ENCODE measurements at places on chromosomes 6 and 20.
A peak's percentile ranks its signal among the peaks of the same experiment; 100 is the strongest.

- no peak overlapping the region for H3K27ac ChIP-seq
- DNase-seq = no peak
- no peaks in the 10 kb centered on the region for H3K36me3 ChIP-seq
- peaks cover 47% of the 10 kb centered on the region for H3K27me3 ChIP-seq
Measured at GRCh38 chr6:15881150-15881549, 218.3 kb upstream of the DTNBP1 start.

- no peak overlapping the region for H3K27ac ChIP-seq
- no peaks in the 10 kb centered on the region for H3K36me3 ChIP-seq
- peaks cover 3% of the 10 kb centered on the region for H3K27me3 ChIP-seq
- DNase-seq = no peak
- no peak overlapping the region for H3K4me3 ChIP-seq
- H3K4me1 ChIP-seq = peaks cover 5% of the 10 kb centered on the region
Measured at GRCh38 chr20:52426856-52427255, 235.3 kb upstream of the ZFP64 start.

DNA sequence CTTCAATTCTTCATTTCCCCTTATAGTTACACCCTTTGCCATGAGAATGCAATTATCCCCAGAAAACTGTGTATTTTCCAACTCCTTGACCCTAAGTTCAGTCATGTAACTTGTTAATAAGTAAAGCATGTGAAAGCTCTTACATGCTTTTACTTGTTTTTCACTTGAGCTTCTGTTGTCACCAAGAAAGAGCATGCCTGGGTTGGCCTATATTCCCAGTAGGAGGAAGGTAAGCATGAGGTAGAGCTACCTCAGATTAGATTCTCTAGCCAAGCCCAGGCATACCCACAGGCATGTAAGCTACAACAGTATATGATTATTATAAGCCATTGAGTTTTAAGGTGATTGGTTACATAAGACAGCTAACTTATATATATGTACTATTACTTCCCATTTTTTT lies 101.7 kb upstream of the SMLR1 start:
- H3K4me3 ChIP-seq = no peak overlapping the region
- H3K27me3 ChIP-seq = no peaks in the 10 kb centered on the region
- no peak overlapping the region for H3K27ac ChIP-seq
- DNase-seq = no peak
- H3K36me3 ChIP-seq = no peaks in the 10 kb centered on the region

- H3K4me3 ChIP-seq = no peak overlapping the region
- no peak for DNase-seq
- peaks cover 41% of the 10 kb centered on the region for H3K36me3 ChIP-seq
- no peaks in the 10 kb centered on the region for H3K4me1 ChIP-seq
- H3K27ac ChIP-seq = no peak overlapping the region
Measured at GRCh38 chr6:115945306-115945705, 115.4 kb downstream of the FRK start.

DNA sequence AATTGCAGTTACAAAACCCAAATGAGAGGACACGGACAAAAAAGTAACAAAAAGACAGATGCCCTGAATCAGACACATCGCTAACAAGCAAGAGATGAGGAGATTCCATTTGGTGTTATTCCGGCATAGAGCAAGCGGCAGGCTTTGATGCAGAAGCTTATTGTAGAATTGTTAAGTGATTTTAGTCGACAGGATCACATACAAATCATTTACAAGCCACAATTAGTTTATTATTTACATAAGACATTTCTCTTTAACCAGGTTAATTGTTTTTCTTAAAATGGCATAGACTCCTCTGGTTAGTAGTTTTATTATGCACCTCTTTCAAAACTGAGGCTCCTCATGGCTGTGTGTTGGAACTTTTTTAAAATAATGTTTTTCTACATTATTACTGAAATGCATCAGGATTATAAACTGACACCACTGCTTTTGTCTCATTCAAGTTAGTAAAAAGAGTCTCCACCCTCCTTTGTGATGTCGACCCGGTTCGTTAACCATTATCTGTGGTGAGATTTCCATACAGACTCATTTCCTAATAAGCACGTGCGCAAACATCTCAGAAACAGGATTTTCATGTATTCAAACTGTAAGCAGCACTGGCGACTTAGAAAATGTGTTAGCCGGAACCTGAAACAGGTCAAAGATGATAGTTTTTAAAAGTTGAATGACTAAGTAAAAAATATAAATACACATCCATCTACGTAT lies 119.8 kb downstream of the COL12A1 start:
- no peaks in the 10 kb centered on the region for H3K36me3 ChIP-seq
- no peak for DNase-seq
- H3K4me3 ChIP-seq = no peak overlapping the region

GRCh38 chr6:85810558-85810957 lies 167.9 kb upstream of the SYNCRIP start:
- H3K36me3 ChIP-seq = peaks cover 1% of the 10 kb centered on the region
- no peaks in the 10 kb centered on the region for H3K4me1 ChIP-seq
- no peak overlapping the region for H3K27ac ChIP-seq
- DNase-seq = no peak

GRCh38 chr20:43295263-43295662 lies 105.6 kb upstream of the PTPRT start:
- no peak overlapping the region for H3K27ac ChIP-seq
- no peaks in the 10 kb centered on the region for H3K4me1 ChIP-seq
- H3K36me3 ChIP-seq = no peaks in the 10 kb centered on the region
- no peak for DNase-seq
- peaks cover 11% of the 10 kb centered on the region for H3K27me3 ChIP-seq

GRCh38 chr6:150072201-150072600 lies 3.3 kb upstream of the ULBP3 start:
- peaks cover 3% of the 10 kb centered on the region for H3K4me1 ChIP-seq
- no peaks in the 10 kb centered on the region for H3K36me3 ChIP-seq
- peaks cover 15% of the 10 kb centered on the region for H3K27me3 ChIP-seq
- no peak for DNase-seq

DNA sequence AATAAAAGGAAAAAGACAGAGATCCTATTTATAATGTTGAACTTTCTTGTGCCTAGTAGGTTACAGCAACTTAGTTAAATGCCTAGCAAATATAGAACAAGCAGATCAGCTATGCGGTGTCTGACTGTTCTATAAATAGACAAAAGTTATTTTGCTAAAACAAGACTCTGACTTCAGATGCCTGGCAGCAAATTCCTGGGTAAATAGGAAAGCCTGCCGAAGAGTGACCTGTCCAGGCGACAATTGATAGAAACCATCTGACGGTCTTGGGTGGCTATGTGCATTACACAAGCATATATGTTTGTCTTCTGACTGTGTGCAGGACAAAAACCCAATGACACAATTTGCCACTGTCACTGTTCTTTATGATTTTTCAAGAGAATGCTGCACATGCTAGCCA lies 38.0 kb upstream of the PDE10A start:
- no peaks in the 10 kb centered on the region for H3K36me3 ChIP-seq
- peaks cover 16% of the 10 kb centered on the region for H3K27me3 ChIP-seq
- H3K4me3 ChIP-seq = no peak overlapping the region
- H3K4me1 ChIP-seq = no peaks in the 10 kb centered on the region
- no peak for DNase-seq

DNA sequence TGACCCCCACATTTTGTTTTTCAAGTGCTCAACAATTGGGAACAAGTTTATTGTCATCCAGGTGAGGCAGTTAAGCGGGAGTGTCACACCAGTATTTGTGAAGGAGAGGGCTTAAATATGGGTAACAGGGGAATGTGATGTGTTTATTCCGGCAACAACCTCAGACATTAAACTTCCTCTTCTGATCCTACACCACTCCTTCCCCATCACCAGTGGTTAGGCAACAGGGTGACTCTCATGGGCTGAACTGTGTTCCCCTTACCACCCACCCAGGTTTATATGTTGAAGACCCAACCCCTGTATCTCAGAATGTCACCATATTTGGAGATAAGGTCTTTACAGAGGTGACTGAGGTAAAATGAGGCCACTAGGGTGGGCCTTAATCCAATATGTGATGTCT lies 52.1 kb upstream of the RNF182 start:
- H3K27ac ChIP-seq = peak overlapping the region; percentile 95
- DNase-seq = no peak
- no peaks in the 10 kb centered on the region for H3K27me3 ChIP-seq
- H3K4me3 ChIP-seq = peak overlapping the region; percentile 71
